ENCODE measurements at places on chromosomes 6 and 20. TPM values are rescaled to one million over a fixed set of nuclear protein-coding genes. Genes with fewer than 3 reads are reported as not detected.

The ENPP4 gene
- polyA plus RNA-seq: 11.3 TPM

The IRAK1BP1 gene
- 4.4 TPM for polyA plus RNA-seq

The ANKEF1 gene
- 6.9 TPM for polyA plus RNA-seq

The SYNE1 gene
- 28.2 TPM for polyA plus RNA-seq

The TULP1 gene
- 1.2 TPM for polyA plus RNA-seq

The FAM162B gene
- polyA plus RNA-seq: 0.73 TPM

- no peaks in the 10 kb centered on the region for H3K4me1 ChIP-seq
- H3K4me3 ChIP-seq: no peak overlapping the region
- peak; percentile 73 for DNase-seq
- no peaks in the 10 kb centered on the region for H3K36me3 ChIP-seq
- peaks cover 31% of the 10 kb centered on the region for H3K27me3 ChIP-seq
- peak overlapping the region; percentile 74 for H3K27ac ChIP-seq
These were observed 10.6 kb downstream of the REM1 start for GRCh38 chr20:31485450-31486339.

DNA sequence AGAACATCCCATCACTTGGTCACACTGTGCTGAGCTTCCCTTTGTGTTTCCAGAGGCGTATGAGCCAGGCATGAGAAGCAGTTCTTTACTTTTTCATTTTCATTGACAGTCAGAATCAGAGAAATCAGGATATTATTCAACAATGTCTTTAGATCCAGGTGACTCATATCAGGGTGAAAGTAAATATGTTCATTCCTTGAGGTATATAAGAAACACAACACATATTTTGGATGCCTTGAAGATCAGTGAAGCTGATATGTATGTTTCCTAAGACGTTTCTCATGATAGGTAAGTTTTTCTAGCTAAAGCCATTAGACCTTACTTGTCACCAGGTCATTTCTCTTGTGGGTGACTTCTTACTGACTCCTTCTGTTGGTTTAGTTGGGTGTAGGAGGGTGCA is 505.6 kb downstream of the CDH26 start:
- H3K4me3 ChIP-seq: no peak overlapping the region
- H3K27me3 ChIP-seq: no peaks in the 10 kb centered on the region
- no peaks in the 10 kb centered on the region for H3K36me3 ChIP-seq
- no peak for DNase-seq
- H3K4me1 ChIP-seq: no peaks in the 10 kb centered on the region

GRCh38 chr6:138996524-138996923 is 8.5 kb upstream of the REPS1 start:
- no peaks in the 10 kb centered on the region for H3K27me3 ChIP-seq
- DNase-seq: no peak
- peaks cover 10% of the 10 kb centered on the region for H3K4me1 ChIP-seq
- no peak overlapping the region for H3K27ac ChIP-seq

DNA sequence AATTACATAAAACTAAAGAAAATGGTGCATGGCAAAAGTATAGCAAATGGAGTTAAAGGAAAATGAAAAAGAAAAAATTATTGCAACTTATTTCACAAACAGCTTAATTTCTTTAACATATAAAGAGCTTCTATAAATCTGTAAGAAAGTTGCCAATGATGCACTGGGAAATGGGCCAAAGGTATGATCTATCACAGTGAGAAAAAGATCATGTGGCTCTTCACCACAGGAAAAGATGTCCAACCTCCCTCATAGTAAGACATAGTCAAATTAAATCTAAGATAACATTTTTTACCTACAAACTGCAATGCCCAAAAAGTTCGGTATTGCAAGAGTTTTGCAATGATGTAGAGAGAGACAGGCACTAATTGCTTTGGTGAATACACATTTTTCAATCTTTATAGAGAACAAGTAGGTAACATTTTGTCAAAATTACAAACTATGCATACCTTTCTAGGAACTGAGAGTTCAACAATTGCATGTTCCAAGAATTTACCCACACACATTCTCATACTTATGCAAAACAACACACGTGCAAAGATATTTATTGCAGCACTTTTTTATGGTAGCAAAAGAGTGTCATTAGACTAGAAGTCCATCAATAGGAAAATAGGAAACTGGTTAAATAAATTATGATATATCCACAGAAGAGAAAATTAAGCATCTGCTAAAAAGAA is 372.6 kb downstream of the QKI start:
- H3K27me3 ChIP-seq: no peaks in the 10 kb centered on the region
- no peak overlapping the region for H3K27ac ChIP-seq
- DNase-seq: no peak
- no peaks in the 10 kb centered on the region for H3K36me3 ChIP-seq

- no peaks in the 10 kb centered on the region for H3K36me3 ChIP-seq
- H3K27me3 ChIP-seq: no peaks in the 10 kb centered on the region
- peak; percentile 30 for DNase-seq
- H3K4me3 ChIP-seq: no peak overlapping the region
- H3K27ac ChIP-seq: no peak overlapping the region
- H3K4me1 ChIP-seq: no peaks in the 10 kb centered on the region
These were observed 12.1 kb upstream of the C20orf203 start for GRCh38 chr20:32685541-32686529.

- no peaks in the 10 kb centered on the region for H3K4me1 ChIP-seq
- no peaks in the 10 kb centered on the region for H3K27me3 ChIP-seq
- no peak for DNase-seq
These were observed 204.9 kb upstream of the NT5E start for GRCh38 chr6:85245004-85245403.

- no peaks in the 10 kb centered on the region for H3K36me3 ChIP-seq
- H3K27ac ChIP-seq: no peak overlapping the region
- H3K4me1 ChIP-seq: no peaks in the 10 kb centered on the region
- peaks cover 9% of the 10 kb centered on the region for H3K27me3 ChIP-seq
These were observed 132.7 kb downstream of the ERMARD start for GRCh38 chr6:169884158-169884557.

DNA sequence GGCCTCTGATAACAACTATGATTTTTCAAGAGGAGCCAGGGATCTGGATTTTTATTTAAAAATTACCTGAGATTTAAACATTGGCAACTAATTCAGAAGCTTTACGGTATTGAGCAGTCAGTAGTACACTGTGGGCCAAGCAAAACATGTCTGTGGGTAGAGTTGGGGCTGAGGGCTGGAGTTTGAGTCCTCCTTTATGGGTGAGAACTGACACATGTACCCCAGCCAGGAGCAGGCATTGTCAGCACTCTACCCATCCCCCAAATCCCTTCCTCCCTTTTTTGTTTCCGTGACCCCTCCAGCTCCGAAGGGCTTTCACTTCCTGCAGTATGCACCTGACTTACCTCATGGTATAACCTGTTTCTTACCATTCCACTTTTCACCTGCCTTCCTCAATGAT is 131.4 kb downstream of the SNX5 start:
- no peaks in the 10 kb centered on the region for H3K27me3 ChIP-seq
- H3K4me1 ChIP-seq: no peaks in the 10 kb centered on the region
- no peak for DNase-seq
- no peak overlapping the region for H3K4me3 ChIP-seq
- peak overlapping the region; percentile 10 for H3K27ac ChIP-seq
- no peaks in the 10 kb centered on the region for H3K36me3 ChIP-seq

GRCh38 chr20:39717936-39718335 is 755.8 kb downstream of the DHX35 start:
- H3K27me3 ChIP-seq: no peaks in the 10 kb centered on the region
- no peaks in the 10 kb centered on the region for H3K4me1 ChIP-seq
- H3K4me3 ChIP-seq: no peak overlapping the region
- DNase-seq: no peak

- peaks cover 68% of the 10 kb centered on the region for H3K4me1 ChIP-seq
- peak; percentile 76 for DNase-seq
- no peak overlapping the region for H3K4me3 ChIP-seq
- H3K27me3 ChIP-seq: no peaks in the 10 kb centered on the region
- peak overlapping the region; percentile 78 for H3K27ac ChIP-seq
These were observed 10.0 kb downstream of the TRAM2 start for GRCh38 chr6:52566853-52567279.
